ENCODE measurements at places on chromosomes 16 and 17.

DNA sequence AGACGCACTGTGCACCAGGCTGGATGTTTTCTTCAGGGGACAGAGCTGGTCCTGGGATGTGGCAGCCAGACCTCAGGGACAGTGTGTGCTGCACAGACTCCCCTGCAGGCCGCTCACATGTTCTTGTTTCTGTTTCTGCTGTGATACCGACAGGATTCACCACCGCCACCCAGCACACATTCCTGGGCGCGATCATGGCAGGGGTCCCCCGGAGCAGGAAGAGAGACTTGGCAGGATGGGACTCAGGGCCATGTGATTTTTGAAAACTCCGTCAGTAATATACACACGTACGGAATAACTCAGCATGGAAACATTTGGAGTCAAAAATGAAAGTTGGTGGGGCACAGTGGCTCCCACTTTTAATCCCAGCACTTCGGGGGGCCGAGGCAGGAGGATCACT, 79.0 kb downstream of the HAPSTR1 start:
- DNase-seq: no peak

DNA sequence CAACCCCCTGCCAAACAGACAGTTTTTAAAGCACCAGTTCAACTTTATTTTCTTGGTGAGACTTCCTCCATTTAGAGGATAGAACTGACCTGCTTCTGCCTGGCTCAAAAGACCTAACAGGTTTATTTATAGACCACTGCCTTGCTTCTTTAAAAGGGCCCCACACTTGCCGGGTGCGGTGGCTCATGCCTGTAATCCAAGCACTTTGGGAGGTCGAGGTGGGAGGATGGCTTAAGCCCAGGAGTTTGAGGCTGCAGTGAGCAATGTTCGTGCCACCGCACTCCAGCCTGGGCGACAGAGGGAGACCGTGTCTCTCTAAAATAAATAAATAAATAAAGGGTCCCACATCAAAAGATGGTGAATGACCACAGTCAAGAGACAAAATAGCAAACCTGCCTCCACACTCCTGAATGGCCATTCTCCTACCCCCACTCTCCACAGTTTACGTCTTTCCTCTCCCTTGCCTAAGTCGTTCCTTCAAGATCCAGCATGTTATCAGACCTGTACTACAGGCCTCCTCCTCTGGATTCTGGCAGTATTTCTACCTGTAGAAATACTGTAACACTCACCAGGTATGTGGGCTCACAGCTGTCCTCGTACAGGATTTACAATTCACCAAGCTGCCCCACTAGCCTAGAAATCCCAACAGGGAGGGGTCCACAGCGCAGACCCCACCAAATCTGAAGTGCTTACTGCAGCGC, 95.6 kb downstream of the SMG6 start:
- no peak for DNase-seq

- no peak for DNase-seq
These were observed 28.2 kb upstream of the CCL1 start for GRCh38 chr17:34391241-34391640.

- no peak for DNase-seq
These were observed 129.6 kb downstream of the CPPED1 start for GRCh38 chr16:12674071-12674470.

DNA sequence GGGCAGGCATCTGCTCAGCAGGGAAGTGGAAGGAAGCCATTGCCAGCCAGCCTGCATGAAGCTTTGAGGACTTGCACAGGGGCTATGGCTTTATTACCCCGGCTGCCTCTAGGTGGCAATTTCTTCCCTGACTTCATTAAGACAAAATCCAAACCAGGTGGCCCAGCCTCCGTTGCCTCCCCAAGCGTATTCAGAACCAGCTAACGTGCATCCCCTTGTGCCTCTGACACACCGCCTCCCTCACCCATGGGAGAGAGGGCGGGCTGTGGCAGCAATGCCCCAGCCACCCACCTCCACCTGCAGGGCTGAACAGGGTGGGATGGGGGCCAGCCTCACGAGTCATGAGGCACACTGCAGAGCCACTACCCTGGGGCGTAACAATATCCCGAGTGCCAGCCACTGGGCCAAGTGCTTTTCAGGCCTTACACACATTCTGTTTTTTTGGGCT, 6.8 kb downstream of the KIFC3 start:
- peak; percentile 27 for DNase-seq

- DNase-seq: no peak
These were observed 65.5 kb upstream of the HSBP1 start for GRCh38 chr16:83742124-83742899.

DNA sequence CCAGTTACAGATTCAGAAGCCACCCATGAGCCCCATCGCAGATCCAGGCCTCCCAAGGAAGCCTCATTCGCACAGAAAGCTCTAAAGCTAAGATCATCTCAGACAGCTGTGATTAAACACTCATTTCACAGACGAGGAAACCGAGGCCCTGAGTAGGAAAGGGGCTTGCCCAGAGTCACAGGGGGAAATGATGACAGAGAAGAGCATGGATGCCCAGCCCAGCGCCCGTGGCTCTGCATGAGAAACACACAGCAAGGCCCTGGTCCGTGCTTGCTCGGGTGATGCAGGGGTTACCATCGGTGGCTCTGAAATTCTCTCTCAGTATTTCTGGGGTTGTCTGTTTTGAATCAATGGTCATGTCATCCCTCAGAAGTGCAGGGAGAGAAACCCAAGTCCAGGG, 109.6 kb downstream of the C16orf78 start:
- no peak for DNase-seq

- no peak for DNase-seq
These were observed 8.7 kb upstream of the EMP2 start for GRCh38 chr16:10589109-10589508.

DNA sequence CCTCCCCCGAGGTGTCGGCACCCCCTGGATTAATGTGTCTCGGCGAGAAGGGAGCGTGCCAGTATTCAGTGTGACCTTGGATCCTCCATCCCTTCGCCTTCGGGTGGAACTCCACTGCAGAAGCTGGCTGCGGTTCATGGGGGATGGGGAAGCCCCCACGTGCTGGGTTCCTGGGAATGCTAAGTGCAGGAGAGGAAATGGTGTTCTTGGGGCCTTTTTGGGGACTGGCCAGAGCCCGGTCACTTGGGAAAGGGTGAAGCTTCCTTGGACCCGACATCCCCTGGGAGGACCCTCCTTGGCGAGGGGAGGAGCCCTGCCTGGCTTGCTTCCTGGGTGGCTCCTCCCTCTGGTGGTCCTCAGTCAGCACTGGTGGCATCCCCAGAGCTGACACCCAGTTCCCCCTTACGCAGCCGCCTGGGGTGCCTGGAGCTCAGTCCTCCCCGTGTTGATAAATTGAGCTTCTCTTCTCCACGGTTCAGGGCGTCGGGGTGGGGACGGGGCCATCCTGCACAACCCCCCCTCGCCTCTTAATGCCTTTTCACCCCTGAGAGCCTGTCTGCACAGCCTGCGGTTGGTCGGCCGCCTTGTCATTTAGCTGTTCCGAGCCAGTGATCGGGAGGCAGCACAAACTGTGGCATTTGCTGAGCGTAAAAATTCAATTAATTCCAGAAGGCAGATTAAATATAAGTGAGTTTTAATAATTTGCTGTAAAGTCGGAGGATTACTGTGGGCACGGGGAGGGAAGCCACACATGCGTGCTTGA, 30.7 kb upstream of the GSE1 start:
- DNase-seq: no peak

- no peak for DNase-seq
These were observed 4.5 kb upstream of the HSD17B1 start for GRCh38 chr17:42548070-42548837.

DNA sequence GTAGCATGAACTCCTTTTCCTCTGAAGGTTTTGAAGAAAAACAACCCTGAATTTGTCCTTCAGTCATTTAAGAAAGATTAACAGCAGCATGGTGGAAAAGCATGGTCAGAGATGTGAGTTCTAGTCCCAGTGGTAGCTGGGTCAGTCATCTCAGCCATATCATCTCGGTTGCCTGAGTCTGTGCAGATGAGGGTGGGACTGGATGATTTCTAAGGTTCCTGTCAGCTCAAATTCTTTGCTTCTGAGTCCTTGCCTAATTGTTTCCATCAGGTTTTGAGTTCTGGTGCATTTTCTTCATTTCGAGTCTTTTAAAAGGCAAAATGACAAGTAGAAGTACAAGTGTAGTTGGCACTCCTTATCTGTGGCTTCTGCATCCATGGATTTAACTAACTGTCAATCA, 63.9 kb downstream of the TNRC6C start:
- no peak for DNase-seq

- DNase-seq: no peak
These were observed 45.2 kb upstream of the CBFA2T3 start for GRCh38 chr16:89022051-89022836.

- no peak for DNase-seq
These were observed 13.2 kb downstream of the RAI1 start for GRCh38 chr17:17694169-17695081.

DNA sequence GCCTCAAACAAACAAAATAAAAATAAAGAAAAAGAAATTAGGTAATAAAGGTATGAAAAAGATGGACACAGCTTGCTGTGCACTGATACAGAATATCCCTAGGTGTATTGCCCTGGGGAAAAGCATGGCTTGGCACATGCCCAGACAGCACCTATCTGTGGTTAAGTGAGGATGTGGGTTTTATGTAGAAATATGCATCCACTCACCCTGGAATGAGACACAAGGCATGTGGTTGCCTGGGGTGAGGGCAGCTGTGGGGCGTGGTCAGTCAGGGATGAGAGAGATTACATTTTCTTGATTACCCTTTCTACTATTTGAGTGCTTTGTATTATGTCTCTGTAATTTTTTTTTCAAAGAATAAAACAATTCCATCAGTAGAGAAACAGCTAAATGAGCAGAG, 6.9 kb downstream of the PLLP start:
- peak; percentile 68 for DNase-seq

- DNase-seq: no peak
These were observed 35.8 kb upstream of the RASL10B start for GRCh38 chr17:35695613-35696012.

GRCh38 chr17:6473128-6473767, 29.0 kb downstream of the PIMREG start:
- peak; percentile 71 for DNase-seq

DNA sequence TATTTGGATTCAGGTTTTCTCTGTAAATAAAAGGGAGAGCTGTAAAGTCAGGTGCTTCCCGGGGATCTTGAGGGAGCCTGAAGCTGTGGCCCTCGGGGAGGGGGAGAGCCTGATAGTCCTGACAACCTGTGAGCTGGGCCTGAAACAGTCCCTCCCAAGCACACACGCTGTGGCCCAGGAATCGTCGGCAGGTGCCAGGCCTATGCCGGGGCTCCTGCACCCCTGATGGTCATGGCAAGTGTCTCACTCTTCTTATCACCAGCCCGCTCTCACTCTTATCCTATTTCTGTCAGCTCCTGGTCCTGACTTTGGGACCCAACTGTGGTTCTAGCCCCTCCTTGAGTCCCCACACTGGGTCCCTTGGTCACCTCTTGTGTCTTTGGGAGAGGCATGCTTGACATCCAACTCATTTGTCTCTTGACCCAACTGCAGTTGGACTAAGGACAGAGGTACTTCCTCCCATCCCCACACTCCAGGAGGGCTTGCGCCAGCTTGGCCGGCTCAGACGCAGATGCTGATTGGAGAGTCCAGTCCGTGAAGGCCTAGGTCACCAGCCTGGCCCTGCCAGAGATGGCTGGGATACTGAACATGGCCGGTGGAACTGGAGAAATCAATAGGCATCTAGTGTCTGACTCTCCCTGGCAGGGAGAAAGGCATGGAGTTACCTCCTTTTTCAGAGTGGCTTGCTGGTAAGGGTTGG, 170.5 kb upstream of the WSCD1 start:
- DNase-seq: no peak

DNA sequence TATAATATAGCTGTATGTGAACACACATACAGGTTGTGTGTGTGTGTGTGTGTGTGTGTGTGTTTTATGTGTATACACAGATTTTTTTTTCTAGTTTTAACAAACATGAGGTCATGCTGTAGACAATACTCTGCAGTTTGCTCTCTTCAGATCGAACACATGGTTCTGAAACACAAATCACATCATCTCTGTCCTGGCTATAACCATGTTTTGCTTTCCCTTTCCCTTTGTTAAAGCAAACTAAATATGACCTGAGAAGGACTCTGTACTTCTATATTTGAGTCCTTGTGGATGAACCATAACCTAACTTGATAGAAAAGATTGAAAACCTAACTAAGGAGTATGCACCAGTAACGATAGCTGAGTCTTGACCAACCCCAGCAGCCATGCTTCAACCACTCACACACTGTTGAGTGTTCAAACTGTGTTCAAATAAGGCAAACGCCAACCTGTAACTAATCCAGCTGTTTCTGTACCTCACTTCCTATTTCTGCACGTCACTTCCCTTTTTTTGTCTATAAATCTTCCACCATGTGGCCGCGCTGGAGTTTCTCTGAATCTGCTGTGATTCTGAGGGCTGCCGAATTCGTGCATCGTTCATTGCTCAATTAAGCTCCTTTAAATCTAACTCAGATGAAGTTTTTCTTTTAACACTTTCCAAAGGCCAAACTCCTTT, 303.8 kb downstream of the HS3ST3B1 start:
- DNase-seq: no peak

GRCh38 chr16:82350560-82350959, 180.5 kb upstream of the MPHOSPH6 start:
- DNase-seq: no peak

GRCh38 chr16:81646561-81646960, 132.5 kb upstream of the PLCG2 start:
- DNase-seq: no peak

GRCh38 chr16:58417600-58417999, 25.3 kb downstream of the GINS3 start:
- DNase-seq: no peak

- no peak for DNase-seq
These were observed 59.5 kb upstream of the GSE1 start for GRCh38 chr16:85553436-85554113.

DNA sequence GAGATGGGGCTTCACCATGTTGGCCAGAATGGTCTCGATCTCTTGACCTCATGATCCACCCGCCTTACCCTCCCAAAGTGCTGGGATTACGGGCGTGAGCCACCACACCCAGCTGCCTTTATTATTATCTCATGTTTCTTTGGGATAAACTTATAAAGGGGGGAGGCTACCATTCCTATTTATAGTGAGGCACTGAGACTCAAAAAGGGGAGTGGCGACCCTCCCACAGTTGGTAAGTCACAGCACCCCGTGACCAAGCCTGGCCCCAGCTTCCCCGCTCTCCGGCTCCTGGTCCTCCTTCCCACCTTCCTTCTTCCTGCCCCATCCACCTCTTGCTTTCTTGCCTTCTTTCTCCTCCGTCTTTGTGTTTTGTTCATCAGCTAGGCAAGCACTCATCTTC, 5.2 kb downstream of the MYH3 start:
- DNase-seq: no peak

DNA sequence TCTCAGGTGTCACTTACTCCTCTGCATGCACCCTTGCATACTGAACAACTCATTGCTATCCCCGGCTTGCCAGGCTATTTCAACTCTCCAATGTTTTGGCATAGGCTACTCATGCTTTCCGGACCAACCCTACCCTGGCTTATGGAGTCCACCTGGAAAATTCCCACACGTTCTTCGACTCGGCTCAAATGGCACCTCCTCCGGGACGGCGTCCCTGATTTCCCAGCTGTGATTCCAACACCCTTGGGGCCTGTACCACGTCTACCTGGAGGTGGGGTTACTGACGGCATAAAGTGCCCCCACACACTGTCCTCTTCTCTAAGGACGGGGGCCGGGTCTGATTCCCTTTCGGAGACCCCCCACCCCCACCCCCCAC, 498 bp downstream of the SMYD4 start:
- no peak for DNase-seq

GRCh38 chr16:1381612-1382406, 30.1 kb downstream of the GNPTG start:
- DNase-seq: no peak
